ENCODE measurements at places on chromosomes 1 and 21.

GRCh38 chr1:203992440-203992839, 80.5 kb upstream of the SOX13 start:
- no peak for DNase-seq

DNA sequence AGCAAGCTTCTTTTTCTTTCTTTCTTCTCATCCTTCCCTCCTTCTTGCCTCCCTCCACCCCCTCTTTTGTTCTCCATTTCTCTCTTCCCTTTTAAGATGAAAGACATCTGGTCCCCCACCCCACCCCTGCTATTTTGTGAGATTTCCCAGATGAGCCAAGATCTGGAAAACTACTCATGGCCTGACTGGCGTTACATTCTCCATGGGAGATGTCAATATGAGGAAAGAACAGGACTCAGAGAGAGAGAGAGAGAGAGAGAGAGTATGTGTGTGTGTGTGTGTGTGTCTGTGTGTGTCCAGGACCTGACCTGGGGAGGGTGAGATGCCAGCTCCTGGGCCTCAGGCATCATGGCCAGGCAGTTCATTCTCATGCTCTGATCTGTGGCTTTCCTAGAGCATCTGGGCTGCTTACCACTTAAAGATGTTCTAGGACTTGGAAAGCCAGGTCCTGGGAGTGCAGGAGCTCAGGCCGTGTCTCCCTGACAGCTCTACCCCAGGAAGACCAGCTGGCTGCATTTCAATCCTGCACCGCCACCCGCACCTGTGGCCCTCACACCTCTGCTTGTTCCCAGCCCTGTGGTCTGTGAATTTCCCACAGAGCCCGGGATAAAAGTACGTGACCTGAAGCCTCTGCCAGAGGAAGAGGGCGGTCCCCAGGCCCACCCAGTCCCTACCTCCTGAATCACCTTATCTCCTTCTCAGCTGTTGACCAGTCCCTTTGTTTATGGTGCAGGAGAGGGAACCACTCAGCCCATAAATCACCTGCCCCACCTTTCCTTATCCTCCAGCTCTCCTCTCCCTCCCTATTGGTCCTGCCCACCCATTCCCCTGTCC, 3.2 kb upstream of the BEST4 start:
- no peak for DNase-seq

DNA sequence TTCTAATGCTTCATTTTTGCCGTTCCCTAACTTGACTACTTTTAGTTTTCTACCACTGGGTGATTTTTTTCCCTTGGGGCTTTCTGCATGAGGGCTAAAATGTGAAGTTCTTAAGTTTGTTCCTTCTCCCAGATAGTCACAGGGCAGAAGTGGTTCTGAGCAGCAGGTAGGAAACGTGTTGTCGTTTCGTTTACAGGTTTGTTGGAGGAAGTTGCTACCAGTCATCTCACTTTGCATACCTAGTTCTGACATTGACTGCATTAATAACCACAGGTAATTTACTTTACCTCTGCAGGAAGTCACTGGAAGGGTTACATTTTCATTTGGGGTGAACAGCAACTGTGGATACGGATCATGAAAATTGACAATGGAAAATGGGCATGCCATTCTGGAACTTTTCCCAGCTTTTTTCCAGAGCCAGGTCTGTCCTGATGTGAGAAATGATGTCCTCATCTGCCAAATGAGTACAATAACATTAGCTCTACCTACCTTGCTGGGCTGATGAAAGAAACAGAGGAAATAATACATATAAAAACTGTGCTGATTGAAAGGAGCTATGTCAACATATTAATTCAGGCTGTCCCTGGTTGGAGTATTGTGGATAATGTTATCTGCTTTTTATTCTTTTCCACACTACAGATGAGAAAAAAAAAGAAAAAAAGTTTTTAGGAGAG, 94.2 kb downstream of the DISC1 start:
- DNase-seq, result no peak

DNA sequence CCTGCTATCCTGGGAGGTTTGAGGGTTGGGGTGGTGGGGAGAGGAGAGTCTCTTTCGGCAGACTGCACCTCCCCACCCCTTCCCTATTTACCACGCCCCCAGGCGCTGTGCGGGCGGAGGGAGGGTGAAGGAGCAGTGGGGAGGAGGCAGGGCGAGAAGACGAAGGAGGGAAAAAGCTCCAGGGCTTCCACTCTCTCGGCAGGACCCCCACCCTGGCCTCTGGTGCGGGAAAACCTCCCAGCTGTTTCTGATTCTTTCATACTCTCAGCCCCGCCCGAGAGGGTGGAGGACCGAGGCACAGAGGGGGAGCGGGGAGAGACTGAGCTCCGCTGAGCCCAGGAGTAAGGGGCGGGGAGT, 866 bp upstream of the WNT2B start:
- DNase-seq, result no peak

- DNase-seq, result no peak
Observed at GRCh38 chr1:20538760-20539551, 13.4 kb upstream of the FAM43B start.

DNA sequence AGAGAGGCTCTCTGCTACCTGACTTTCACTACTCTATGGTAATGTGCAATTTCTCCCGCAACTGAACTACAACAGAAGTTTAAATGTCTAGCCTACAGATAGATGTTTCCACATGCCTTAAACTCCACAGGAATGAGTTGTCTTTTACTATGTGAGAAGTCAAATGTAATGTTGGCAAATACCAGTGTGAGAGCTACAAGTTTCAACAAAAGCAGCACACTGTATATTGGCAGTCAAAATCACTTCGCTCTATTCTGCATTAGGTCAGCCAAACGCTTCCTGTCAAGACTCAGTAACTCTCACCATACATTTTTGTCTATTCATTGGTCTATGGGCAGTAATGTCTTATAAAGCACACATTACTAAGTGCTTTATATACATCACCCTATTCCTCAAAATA, 41.9 kb downstream of the LUZP1 start:
- DNase-seq, result no peak

- no peak for DNase-seq
Observed at GRCh38 chr1:68201546-68202238, 30.6 kb downstream of the WLS start.

GRCh38 chr1:192554904-192555303, 20.7 kb upstream of the RGS1 start:
- DNase-seq, result no peak

- no peak for DNase-seq
Observed at GRCh38 chr21:18960306-18960705, 556.7 kb upstream of the TMPRSS15 start.

DNA sequence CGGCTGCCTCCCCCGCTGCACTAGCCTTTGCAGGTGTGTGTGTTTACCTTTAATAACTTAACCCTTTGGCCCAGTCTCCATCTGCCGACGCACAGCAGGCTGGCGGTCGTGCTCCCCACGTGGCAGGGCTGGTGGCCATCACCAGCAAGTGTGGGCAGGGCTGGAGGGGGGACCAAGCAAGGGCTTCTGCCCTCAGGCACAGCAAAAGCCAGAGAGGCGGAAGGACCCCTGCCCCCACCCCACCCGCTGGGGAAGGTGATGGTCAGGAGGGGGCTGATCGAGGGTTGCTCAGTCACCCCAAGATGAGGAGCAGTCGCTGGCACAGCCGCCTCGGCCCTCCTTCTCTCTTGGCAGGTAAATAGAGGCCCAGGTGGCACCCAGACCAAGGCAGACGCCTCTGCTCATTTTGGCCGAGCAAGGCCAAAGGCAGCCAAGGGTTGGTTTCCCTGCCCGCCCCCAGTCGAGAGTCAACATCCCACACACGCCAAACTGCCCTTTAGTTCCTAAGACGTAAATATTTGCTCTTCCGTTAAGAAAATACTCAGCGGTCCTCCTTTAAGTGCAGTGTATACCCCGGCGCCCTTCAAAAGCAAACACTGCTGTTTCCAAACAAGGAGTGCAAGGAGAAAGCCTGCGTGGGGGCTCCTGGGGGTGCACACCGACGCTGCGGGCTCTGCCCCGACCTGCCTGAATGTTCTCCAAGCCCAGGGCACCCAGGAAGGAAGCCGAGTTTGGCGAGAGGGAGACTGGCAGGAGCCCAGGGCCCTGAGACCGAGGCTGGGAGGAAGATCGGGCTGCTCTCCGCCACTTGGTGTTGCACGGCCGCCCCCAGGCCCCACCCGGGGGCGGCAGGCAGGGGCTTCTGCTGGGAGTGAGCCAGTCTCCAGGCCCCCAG, 82.7 kb downstream of the SIK1 start:
- DNase-seq, result no peak

GRCh38 chr1:53681977-53682685, 56.8 kb downstream of the GLIS1 start:
- peak; percentile 7 for DNase-seq

DNA sequence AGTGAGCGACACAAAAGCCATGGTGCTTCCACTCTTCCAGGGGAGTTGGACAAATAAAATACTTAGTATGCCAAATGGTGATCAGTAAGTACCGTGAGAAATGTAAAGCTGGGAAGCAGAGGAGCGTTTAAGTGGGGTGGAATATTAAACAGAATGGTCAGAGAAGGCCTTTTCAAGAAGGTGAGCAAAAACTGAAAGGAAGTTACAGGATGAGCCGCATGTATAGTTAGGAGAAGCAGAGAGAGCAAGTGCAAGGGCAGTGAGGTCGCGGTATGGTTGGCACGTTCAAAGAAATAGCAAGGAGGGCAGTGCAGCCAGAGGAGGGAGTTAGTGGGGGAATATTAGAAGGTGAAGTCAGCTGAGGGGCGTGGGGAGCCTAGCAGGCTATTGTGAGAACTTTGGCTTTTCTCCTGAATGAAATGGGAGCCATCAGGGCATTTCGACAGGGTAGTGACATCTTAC, 748 bp upstream of the ATP6V0B start:
- no peak for DNase-seq

DNA sequence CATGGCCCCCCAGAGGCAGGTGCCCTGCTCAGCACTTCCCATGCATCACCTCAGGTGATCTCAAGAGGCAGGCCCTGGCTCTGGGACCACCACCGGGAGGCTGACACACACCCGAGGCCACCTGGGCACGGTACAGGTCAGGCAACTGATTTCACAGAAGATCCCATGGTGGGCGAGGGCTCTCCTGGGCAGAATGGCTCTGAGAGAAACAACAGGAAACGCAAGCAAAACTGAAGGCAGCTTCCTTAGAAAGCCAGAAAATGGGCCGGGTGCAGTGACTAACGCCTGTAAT, 11.4 kb upstream of the SKI start:
- DNase-seq, result no peak

- DNase-seq, result no peak
Observed at GRCh38 chr21:43274022-43274945, 105.5 kb downstream of the CRYAA start.

DNA sequence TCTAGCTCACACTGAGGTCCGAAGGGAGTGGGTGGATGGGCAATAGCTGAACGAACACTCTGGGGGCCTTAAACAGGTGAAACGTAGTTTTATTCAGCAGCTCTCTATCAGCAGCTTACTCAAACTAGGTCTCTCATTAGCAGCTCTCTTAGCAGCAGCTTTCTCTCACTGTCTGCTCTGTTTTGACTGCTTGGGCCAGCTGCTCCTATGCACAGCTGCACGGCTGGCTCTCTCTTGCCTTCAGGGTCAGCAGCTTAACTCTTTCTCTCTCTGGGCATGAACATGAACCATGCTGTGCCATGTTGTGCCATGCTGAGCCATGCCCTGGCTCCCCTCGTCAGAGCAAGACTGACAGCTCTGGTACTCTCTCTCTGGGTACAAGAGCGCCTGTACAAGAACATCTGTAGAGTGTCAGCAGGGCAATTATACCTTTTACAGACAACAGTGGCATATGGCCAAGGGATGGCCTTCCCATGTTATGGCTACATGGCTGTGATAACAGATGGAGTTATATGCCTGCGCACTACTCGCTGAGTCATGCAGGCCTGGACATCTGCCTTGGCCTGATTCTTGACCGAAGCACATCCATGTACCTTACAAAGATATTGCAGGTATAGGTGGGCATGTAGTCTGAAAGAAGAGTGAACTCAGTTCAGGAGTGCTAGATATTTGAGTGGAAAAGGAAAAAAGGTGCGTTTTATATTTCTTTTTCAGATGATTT, 152.4 kb downstream of the LEPR start:
- DNase-seq, result no peak

DNA sequence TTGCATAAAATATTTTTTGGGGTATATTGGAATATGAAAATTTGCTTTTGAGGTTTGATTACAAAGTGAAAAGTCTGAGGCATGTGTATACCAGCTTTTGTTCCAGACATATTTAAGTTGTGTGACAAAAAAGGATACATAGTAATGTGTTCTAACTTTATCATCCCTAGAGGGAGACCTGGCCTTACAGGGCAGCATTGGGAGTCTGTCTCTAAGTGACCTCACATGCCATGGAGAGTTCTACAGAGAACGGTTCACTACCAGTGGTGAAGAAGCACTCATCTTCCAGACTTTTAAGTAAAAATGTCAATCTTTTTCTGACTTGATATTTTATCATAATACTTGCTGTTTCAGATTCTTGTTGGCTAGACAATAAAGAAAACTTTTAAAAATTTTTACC, 61.0 kb downstream of the VPS13D start:
- no peak for DNase-seq

DNA sequence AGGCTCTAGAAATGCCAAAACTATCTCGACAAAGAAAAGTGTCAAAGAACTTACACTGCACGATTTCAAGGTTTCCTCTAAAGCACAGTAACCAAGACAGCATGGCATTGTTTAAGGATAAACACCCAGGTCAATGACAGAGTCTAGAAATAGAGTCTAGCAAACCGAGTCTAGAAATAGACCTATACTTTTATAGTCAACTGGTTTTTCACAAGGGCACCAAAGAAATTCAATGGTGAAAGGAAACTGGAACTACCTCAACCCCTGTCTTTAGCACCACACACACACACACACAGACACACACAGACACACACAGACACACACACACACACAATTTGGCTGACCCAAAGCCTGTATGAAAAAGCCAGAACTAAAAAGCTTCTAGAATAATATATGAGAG, 67.1 kb upstream of the PGBD5 start:
- DNase-seq, result no peak

DNA sequence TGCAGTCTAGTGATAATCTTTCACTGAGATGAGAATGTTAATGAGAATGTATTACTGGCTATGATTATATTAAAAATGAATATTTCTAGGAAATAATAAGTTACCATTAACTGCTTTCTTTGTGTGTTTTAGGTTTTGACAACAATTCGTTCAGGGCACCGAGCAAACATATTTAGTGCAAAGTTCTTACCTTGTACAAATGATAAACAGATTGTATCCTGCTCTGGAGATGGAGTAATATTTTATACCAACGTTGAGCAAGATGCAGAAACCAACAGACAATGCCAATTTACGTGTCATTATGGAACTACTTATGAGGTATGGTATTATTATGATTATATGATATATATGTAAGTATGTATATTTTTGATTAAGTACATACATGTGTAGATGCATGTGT, 37.8 kb upstream of the MPC2 start:
- DNase-seq, result no peak

GRCh38 chr1:23576338-23577055, 17.2 kb upstream of the ID3 start:
- no peak for DNase-seq

GRCh38 chr1:67429011-67429527, 1.1 kb downstream of the SERBP1 start:
- DNase-seq, result no peak

GRCh38 chr21:36705679-36706481, 7.0 kb downstream of the SIM2 start:
- DNase-seq, result no peak

GRCh38 chr1:115666702-115667101, 24.9 kb downstream of the VANGL1 start:
- no peak for DNase-seq

All from activated CD8-positive, alpha-beta memory T cell treated with anti-CD3 and anti-CD28 coated beads for 1 hour (primary cell).